ENCODE measurements at places on chromosomes 3 and 15.
A peak's percentile ranks its signal among the peaks of the same experiment; 100 is the strongest.

GRCh38 chr3:108724101-108724500 is 33.1 kb downstream of the RETNLB start:
- no peak for DNase-seq

DNA sequence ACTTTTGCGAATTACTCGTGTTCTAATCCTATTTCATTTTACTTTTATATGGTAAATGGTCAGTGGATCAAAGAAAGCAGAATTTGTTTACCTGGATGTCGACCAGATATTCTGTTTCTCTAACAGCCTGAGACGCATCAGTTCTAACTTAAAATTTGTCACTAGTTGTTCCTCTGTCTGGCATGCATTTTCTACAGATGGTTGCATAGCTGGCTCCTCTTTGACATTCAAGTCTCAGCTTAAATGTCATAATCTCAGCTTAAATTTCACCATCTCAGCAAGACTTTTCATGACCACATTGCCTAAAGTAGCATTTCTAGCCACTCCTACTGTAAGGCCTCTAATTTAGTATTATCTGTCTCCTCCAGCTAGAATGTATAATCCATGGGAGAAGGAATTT is 609.3 kb downstream of the AGBL1 start:
- DNase-seq: no peak

DNA sequence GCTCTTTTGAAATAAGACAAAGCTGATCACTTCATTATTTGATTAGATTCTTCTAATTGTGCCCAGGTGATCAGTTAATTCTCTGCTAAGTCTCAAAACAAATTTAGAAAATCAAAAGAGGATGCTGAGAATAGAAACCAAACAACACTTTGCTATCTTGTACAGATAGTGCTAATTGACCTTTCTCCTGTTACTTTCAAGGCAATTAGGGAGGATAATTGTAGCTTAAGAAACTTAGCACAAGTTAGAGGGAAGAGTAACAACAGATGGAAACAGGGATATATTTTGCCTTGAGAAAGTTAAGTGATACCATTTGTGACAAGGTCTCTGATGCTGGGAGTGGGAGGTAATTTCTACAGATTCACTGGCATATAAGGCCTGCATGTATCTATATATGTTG is 344.8 kb upstream of the GRM7 start:
- DNase-seq: no peak

DNA sequence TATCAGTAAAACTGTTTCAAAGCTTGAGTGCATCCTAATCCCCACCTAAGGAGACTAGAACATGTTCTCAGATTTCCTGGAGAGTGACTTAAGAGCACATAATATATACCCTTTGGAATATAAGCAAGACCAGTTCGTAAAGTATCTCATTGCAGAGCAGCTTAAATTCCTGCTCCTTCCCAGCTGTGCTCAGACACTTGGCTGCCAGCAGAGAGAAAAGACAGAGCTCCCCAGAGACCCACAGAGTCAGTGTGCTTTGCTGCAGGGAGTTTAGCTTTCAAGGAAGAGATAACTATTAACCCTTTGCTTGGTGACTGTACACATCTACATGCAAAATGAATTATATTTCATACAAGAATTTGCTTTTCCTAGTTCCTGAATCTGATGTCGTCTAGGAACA is 338.1 kb upstream of the ARHGEF26 start:
- no peak for DNase-seq

DNA sequence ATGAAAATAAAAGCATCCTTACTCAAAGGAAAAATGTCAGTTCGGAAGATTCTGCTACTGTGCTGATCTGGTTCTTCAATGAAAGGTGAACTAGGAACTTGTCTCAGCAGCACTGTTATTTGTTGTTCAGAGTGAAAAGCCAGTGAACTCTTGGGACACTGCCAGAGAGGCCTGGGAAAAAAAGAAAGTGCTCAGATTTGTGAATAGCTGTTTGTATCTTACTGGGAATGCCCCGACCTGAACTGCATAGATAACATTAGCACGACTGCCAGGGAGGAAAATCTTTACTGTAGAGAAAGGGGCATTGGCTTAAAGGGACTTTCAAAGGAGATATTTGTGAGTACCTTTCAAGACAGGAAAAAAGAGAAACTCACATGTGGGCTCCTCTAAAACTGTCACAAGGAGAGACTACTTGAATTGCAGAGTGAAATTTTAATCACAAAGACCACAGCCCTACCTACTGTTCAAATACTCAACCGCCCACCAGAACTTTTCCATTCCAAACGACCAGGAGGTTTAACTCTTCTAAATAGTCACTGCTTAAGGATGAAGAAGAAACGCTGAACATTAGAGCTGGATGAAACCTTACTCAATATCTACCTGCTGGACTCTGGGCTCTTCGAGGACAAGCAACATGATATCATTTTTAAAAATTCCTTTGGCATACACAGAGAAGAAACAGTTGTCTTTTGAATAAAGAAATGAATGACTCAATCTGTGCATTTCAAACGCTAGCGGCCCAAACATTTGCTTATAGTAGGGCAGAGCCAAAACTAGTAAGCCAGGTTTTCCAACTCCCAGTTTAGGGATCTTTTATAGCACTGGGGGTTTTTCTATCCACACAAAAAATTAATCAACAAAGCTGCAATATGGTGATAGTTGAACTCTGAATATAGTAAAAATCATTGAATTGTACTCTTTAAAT is 13.4 kb downstream of the TAMM41 start:
- DNase-seq: no peak

- peak; percentile 55 for DNase-seq
Measured at GRCh38 chr15:73265536-73266153, 103.1 kb downstream of the HCN4 start.

DNA sequence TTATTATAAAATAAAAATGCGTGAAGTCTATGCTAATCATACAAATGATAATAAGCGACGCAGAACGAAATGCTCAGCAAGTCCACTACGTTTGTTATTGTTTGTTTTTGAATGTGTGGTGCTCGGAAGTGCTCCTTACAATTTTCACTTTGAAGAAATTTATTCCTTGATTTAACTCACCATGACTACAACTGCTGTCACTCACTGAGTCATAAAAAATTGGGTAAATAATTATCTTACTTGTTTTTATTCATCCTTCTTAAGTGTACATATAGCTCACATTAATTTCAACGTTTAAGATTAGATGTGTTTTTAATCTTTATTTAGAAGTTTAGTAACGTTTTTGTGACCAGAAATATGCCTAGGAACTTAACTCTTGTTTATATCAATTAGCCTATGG is 66.7 kb upstream of the NANOGP8 start:
- DNase-seq: no peak

GRCh38 chr15:95175914-95176658 is 944.7 kb downstream of the MCTP2 start:
- DNase-seq: no peak

GRCh38 chr3:124826703-124827102 is 60.5 kb downstream of the ITGB5 start:
- no peak for DNase-seq

DNA sequence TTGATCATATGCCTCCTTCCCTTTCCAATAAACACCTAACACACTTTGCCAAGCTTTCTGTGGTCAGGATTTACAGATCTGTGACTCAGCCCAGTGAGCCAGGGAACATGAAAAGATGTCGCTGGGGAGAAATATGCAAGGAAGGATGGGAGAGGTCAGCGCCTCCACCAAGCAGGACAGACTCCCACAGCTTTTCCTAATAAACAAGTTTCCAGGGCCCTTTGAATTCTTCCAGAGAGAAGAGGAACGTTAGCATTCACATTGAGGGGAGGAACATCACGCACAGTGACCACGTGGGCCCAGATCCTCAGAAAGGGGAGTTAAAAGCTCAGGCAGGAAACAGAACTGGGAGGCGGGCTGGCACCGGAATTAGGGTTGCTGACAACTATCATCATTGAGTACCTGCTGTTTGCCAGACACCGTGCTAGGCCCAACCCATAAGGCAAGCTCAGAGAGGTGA is 33.3 kb upstream of the MRPS22 start:
- no peak for DNase-seq

GRCh38 chr3:38268522-38268921 is 2.9 kb downstream of the SLC22A13 start:
- no peak for DNase-seq

- no peak for DNase-seq
Measured at GRCh38 chr3:164365242-164365641, 713.1 kb downstream of the SI start.

GRCh38 chr3:169694117-169694516 is 30.6 kb upstream of the MECOM start:
- no peak for DNase-seq

GRCh38 chr3:191139736-191140135 is 59.3 kb upstream of the OSTN start:
- no peak for DNase-seq

- no peak for DNase-seq
Measured at GRCh38 chr15:65740148-65740547, 51.9 kb downstream of the DENND4A start.

All from small intestine (tissue), 16 donors.